ENCODE measurements at places on chromosomes 16 and 17.

GRCh38 chr17:48478224-48479013 lies 48.4 kb upstream of the SKAP1 start:
- DNase-seq: no peak

DNA sequence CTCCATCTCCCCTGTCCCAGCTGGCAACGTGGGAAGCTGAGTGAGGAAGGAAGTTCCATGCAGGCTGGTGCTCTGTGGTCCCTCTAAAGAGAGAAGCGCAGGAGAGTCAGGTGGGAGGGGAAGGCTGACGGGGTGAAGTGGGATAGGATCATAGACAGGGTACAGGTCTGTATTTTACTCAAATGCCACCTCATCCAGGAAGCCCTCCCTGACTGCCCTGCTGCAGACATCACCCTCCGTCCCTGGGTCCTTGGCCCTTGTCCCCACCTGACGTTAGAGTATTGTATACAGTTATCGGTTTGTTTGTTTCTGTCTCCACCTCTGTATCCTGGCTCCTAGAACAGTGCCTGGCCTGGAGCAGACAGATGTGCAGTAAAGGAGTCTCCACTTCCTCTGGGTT lies 11.7 kb downstream of the CANT1 start:
- DNase-seq: no peak

DNA sequence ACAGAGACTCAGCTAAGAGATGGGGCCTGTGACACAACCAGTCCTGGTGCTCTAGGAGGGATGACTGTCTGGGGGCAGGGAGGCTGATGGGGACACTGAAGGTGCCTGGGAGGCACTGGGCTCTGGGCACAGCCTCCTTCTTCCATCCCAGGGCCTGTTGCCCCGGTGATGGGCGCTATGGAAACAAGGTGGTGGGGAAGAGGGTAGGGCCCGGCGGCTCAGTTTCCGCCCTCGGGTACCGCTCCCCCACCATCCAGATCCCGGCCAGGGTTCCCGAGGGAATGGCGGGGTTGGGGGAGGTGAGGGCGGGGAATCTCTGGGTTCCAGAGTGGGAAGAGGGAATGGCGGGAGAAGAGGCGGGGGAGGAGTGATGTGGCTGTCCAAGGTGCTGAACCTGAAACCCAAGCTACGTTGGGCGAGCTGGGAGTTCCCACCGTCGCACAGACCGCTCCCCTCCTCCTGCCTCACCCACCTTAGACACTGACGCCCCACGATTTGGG lies 981 bp downstream of the KCNH4 start:
- peak; percentile 18 for DNase-seq

GRCh38 chr17:35243561-35244340 lies 879 bp downstream of the SLFN5 start:
- DNase-seq: no peak

- DNase-seq: peak; percentile 37
Observed at GRCh38 chr17:79803997-79804855, 7.3 kb upstream of the CBX8 start.

GRCh38 chr16:3587547-3588110 lies 10.4 kb upstream of the NLRC3 start:
- DNase-seq: no peak

DNA sequence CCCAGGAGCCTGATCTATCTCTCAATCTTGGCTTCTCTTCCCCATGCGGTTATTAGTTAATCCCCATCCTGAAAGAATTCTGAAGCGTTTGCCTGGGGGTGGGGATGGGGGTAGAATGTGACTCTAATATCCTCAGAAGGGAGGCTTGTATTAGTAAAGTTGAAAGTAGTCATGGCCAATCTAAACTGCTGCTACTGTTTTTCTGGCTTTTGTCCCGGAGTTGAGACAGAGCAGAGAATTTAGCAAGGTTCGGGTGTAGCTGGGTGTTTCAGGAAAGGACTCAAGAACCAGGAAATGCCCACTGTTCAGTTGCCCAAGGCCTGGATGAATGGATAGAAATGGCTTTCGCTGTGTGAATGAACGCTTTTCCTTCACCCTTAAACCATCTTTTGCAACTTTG lies 17.6 kb upstream of the ITGAM start:
- no peak for DNase-seq
